ENCODE measurements at places on chromosomes 11 and 22. TPM values are rescaled to one million over a fixed set of nuclear protein-coding genes. Genes with fewer than 3 reads are reported as not detected.

MIOX gene
- not detected for total RNA-seq

AP5B1 gene
- total RNA-seq = 10.7 TPM

DEUP1 gene
- total RNA-seq = not detected

TM7SF2 gene
- total RNA-seq = 4.0 TPM

MMP27 gene
- 0.14 TPM for total RNA-seq

DNA sequence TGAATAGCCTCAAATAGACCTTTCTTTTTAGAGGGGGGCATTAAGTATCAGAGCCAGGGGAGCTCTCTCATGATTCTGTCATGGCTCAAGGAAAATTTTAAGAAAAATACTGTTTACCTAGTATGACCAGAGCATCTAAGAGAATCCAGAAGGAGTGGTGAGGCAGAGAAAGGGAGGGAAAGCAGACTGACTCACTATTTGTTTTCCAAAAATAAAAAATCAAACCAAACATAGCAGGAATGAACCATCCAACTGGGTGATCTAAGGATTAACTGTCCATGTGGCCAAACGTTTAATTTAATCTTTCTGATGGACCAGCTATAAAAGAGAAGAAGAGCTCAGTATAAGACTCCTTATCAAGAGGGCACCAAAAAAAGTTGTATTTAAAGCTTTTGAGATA lies 70.8 kb downstream of the GAB2 start:
- DNase-seq = no peak

GRCh38 chr22:46963672-46964545 lies 201.5 kb downstream of the TBC1D22A start:
- peak; percentile 79 for DNase-seq

GRCh38 chr11:63616953-63617352 lies 2.7 kb upstream of the PLAAT3 start:
- DNase-seq = no peak

- DNase-seq = no peak
These were observed 174.2 kb downstream of the ETS1 start for GRCh38 chr11:128412847-128413791.

DNA sequence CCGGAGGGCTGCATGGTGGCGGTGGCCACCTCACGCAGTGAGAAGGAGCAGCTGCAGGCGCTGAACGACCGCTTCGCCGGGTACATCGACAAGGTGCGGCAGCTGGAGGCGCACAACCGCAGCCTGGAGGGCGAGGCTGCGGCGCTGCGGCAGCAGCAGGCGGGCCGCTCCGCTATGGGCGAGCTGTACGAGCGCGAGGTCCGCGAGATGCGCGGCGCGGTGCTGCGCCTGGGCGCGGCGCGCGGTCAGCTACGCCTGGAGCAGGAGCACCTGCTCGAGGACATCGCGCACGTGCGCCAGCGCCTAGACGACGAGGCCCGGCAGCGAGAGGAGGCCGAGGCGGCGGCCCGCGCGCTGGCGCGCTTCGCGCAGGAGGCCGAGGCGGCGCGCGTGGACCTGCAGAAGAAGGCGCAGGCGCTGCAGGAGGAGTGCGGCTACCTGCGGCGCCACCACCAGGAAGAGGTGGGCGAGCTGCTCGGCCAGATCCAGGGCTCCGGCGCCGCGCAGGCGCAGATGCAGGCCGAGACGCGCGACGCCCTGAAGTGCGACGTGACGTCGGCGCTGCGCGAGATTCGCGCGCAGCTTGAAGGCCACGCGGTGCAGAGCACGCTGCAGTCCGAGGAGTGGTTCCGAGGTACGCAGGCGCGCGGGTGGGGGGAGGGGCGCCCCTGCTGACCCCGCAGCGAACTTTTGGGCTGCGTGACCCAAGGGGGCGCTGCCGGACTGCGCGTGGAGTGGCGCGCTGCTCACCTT lies 670 bp downstream of the NEFH start:
- no peak for DNase-seq

GRCh38 chr11:113484223-113484622 lies 9.0 kb upstream of the DRD2 start:
- no peak for DNase-seq

GRCh38 chr11:46972343-46972742 lies 35.8 kb downstream of the CSTPP1 start:
- DNase-seq = no peak

- DNase-seq = no peak
These were observed 824 bp upstream of the LGALS12 start for GRCh38 chr11:63504933-63505586.

DNA sequence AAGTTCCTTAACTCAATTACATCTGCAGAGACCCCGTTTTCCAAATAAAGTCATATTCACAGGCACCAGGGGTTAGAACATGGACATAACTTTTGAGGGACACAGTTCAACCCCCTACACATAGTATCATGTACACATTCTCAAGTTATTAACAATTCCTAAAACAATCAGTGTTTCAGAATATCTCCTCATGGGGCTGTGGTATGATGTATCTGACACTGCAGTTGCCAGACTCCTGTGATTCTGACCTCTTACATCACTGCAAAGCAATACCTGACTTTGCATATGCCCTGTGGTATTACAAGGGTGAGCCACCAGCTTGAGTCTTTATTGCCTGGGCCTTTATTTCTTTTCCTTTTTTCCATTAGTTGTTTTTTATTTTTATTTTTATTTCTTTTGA lies 141.7 kb downstream of the COMMD9 start:
- DNase-seq = no peak

- peak; percentile 82 for DNase-seq
These were observed 67.1 kb upstream of the WNT7B start for GRCh38 chr22:46043816-46044620.

GRCh38 chr22:37207981-37208380 lies 4.3 kb downstream of the SSTR3 start:
- DNase-seq = peak; percentile 9

DNA sequence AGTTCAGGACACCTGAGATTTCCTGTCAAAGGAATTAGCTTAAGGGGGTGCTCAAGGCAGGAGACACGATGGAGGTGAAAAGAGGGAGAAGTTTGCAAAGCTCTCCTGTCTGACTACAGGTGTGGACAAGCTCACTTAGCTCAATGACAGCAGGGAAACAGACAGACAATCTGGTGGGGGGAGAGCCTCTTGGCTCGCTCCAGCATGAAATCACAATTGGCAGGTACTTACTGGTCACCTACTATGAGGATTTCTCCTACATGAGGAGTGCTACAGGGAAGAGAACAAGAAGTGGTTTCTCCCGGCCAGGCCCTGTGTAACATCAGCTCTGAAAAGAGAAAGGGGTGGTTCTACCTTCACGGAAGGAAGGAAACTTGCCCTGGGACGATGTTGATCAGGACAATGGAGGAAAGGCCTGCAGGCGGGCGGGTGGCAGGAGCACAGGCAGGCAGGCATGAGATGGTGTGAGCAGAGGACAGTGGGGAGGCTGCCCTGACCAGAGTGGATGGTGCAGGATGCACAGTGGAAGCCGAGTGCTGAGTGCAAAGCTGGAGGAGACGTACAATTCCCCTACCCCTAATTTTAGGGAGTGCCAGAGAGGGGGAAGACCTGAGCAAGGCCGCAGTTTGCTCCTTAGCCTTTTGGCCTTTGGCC lies 57.9 kb upstream of the CRTAM start:
- no peak for DNase-seq

- no peak for DNase-seq
These were observed 44.0 kb downstream of the RPUSD4 start for GRCh38 chr11:126167488-126167887.

- no peak for DNase-seq
These were observed 66.9 kb downstream of the GAB2 start for GRCh38 chr11:78350646-78351165.
